ENCODE measurements at places on chromosomes 1 and 21.
A peak's percentile ranks its signal among the peaks of the same experiment; 100 is the strongest.

GRCh38 chr1:149849111-149849946, 50.0 kb upstream of the BOLA1 start:
- peak overlapping the region; percentile 98 for H3K4me3 ChIP-seq
- peaks cover 50% of the 10 kb centered on the region for H3K4me1 ChIP-seq
- DNase-seq: no peak

DNA sequence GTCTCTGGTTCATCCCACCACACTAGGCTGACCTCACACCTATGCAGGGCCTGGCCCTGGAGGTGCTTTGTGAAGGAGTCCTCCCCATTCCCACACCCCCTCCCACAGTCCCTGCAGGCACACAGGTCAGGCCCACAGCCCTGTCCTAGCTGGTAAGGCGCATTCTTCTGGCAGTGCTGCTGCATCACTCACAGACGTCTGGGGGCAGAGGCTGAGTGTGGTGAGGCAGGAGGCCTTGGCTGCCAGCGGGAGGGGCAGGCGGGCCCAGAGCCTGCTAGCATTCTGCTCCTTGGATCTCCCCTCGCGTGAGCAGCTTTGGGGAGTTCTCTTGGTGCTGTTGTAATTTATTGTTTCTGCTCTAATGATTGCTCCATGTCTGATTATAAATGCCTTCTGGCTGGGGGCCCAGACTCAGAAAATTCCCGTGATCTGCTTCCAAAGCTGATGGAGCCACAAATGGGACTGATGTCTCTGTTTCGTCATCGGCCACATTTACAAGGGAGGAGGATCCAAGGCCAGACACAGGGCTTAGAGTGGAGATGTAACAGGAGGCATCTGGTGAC, 62.9 kb downstream of the TRABD2B start:
- H3K36me3 ChIP-seq: no peaks in the 10 kb centered on the region
- no peaks in the 10 kb centered on the region for H3K4me1 ChIP-seq
- no peak overlapping the region for H3K4me3 ChIP-seq
- no peaks in the 10 kb centered on the region for H3K27me3 ChIP-seq
- no peak for DNase-seq

DNA sequence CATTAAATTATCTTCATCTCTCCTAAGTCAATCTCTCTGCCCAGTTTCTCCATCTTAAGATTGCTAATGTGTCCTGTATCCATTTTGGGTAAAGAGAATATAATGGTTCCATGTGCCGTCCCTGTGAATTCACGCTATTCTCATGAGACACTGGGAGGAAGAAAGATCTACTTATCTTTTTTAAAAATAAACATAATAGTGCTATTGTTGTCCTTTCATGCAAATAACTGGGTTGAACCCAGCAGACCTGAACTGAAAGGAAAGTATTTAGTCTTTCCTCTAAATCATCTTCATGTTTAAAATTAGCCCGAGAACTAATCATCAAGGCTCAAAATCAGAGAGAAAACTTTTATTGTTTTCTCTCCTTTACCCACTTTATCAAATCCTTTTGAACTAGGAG, 22.4 kb downstream of the SLAMF1 start:
- no peaks in the 10 kb centered on the region for H3K27me3 ChIP-seq
- no peak overlapping the region for H3K4me3 ChIP-seq
- H3K36me3 ChIP-seq: no peaks in the 10 kb centered on the region

GRCh38 chr1:90850181-90850897, 133.2 kb upstream of the BARHL2 start:
- H3K27me3 ChIP-seq: peaks cover 32% of the 10 kb centered on the region
- H3K36me3 ChIP-seq: no peaks in the 10 kb centered on the region
- peaks cover 16% of the 10 kb centered on the region for H3K4me1 ChIP-seq
- H3K4me3 ChIP-seq: peak overlapping the region; percentile 74
- peak; percentile 42 for DNase-seq

- no peaks in the 10 kb centered on the region for H3K36me3 ChIP-seq
- no peak overlapping the region for H3K4me3 ChIP-seq
- DNase-seq: peak; percentile 51
- H3K27ac ChIP-seq: no peak overlapping the region
- peaks cover 59% of the 10 kb centered on the region for H3K4me1 ChIP-seq
These were observed 12.3 kb downstream of the NCF2 start for GRCh38 chr1:183577897-183578465.

- no peaks in the 10 kb centered on the region for H3K27me3 ChIP-seq
- H3K4me1 ChIP-seq: peaks cover 1% of the 10 kb centered on the region
- no peak overlapping the region for H3K4me3 ChIP-seq
- no peak for DNase-seq
- H3K27ac ChIP-seq: no peak overlapping the region
- H3K36me3 ChIP-seq: no peaks in the 10 kb centered on the region
These were observed 42.7 kb downstream of the RGL1 start for GRCh38 chr1:183847641-183848040.

DNA sequence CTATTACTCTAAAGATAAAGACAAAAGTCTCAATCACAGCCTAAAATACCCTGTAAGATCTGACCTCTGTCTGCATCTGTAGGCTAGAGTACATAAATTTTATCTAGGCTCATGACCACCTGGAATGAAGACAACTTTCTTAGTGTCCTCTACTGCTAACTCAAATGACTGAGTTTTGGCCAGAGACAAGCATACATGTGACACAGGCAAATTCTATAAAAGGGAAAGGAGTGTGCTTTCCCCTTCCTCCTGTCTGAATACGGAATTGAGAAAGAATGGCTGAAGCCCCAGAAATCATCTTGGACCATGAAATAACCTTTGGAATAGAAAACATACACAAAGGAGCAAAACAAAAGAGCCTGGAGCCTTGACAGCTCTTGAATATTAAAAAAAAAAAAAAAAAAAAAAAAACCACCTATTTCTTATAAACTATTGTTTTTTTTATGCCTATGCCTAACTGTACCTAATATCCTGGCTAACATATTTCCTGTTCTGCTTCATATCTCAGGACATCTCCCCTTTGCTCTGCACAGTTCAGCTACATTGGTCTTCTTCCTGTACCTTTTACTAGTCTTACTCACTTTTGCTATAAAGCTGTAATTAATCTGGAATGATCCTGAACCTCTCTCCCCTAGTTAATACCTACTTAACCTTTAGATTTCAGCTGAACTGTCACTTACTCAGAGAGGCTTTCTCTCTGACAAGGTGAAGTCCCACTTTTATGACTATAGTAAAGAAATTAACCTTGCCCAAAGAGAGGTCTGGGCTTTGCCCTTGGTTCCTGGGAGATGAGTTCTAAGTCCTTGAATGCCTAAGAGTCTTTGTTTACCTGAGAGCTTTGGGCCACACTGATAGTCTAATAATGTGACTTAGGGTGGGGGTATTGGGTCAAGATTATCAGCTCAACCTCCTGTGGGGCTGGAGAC, 16.1 kb downstream of the UCHL5 start:
- H3K27me3 ChIP-seq: no peaks in the 10 kb centered on the region
- peaks cover 8% of the 10 kb centered on the region for H3K4me1 ChIP-seq
- DNase-seq: peak; percentile 29
- no peak overlapping the region for H3K4me3 ChIP-seq
- H3K36me3 ChIP-seq: peaks cover 25% of the 10 kb centered on the region

DNA sequence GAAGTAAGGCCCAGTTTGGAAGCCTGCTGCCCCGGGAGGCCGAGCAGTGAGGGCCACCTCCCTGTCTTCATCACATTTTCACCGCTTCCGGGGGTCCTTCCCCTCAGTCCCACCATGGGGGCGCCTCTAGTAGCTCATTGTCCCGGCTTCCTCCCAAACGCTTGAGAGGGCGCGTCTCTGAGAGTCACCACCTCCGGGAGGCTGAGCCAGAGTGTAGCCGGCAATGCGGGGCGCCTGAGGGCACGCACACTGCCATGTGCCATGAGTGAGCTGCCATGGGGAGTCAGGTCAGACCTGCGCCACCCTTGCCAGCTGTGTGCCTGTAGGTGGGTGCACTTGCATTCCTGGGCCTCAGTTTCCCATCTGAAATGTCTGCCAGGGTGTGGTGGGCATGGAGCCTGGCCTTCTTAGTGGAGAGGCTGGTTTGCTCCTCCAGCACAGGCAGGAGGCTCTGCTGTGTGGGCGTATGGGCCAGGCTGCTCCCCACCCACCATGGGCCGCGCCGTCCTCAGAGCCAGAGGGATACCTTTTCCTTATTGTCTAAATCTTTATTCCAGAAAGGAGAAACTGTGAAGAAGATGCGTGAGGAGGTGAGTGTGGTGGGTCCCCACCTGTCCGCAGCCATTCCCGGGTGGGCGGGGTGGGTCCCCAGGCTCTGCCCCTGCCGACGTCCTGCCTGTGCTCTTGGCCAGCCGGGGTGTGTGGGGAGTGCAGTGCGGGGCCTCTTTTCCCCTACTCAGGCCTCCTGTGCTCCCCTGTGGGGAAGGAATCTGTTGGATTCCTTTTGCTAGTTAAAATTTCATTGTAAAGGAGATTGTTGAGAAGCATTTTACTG, 81.3 kb upstream of the COL6A1 start:
- H3K36me3 ChIP-seq: no peaks in the 10 kb centered on the region
- no peaks in the 10 kb centered on the region for H3K4me1 ChIP-seq
- H3K27me3 ChIP-seq: no peaks in the 10 kb centered on the region

GRCh38 chr1:22239378-22239777, 96.5 kb upstream of the WNT4 start:
- H3K27me3 ChIP-seq: no peaks in the 10 kb centered on the region
- no peak for DNase-seq
- H3K27ac ChIP-seq: no peak overlapping the region

GRCh38 chr1:2406451-2407041, 5.8 kb downstream of the PEX10 start:
- no peaks in the 10 kb centered on the region for H3K27me3 ChIP-seq
- H3K36me3 ChIP-seq: peaks cover 79% of the 10 kb centered on the region
- DNase-seq: no peak
- H3K4me3 ChIP-seq: no peak overlapping the region
- no peak overlapping the region for H3K27ac ChIP-seq

DNA sequence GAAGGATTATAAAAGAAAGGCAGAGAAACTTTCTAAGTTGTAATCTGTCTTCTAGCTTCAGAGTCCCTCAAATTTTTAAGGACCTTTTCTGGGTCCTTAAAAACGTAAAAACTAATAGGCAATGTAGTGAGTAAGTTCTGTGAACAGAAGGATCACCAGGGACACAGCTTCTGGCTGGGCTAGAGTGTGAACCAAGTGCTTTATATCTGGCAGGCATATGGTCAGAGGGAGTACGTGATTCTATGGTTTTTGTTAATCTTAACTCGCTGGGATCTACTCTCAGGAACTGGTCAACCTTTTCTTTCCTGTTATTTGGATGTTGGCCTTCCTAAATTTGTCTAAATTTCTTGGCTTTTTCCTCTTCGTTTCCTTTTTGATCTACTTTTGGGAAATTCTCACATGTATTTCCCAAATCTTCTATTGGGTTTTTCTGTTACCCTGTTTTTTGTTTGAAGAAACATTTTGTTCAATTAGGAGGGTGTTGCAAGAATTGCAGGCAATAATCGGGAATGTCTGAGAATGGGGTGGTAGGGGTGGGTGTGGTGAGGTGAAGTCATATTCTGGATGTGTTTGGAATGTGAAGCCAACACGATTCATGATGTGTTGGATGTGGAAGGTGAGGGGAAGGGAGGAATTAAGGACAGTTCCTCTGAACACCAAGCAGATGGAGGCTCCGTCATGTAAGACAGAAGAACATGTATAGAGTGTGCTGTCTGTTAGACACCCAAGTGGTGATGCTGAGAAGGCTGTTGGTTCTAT, 193.2 kb downstream of the FMN2 start:
- H3K27ac ChIP-seq: no peak overlapping the region
- H3K4me3 ChIP-seq: no peak overlapping the region
- no peaks in the 10 kb centered on the region for H3K4me1 ChIP-seq
- no peak for DNase-seq
- no peaks in the 10 kb centered on the region for H3K27me3 ChIP-seq

- H3K27me3 ChIP-seq: peaks cover 41% of the 10 kb centered on the region
- no peak for DNase-seq
- H3K4me3 ChIP-seq: no peak overlapping the region
- H3K36me3 ChIP-seq: no peaks in the 10 kb centered on the region
- H3K27ac ChIP-seq: no peak overlapping the region
These were observed 1.5 kb upstream of the GJB3 start for GRCh38 chr1:34779526-34779925.

GRCh38 chr1:89087241-89087640, 22.2 kb upstream of the GBP1 start:
- H3K27ac ChIP-seq: no peak overlapping the region
- H3K4me3 ChIP-seq: no peak overlapping the region
- DNase-seq: no peak
- H3K27me3 ChIP-seq: no peaks in the 10 kb centered on the region
- no peaks in the 10 kb centered on the region for H3K36me3 ChIP-seq

DNA sequence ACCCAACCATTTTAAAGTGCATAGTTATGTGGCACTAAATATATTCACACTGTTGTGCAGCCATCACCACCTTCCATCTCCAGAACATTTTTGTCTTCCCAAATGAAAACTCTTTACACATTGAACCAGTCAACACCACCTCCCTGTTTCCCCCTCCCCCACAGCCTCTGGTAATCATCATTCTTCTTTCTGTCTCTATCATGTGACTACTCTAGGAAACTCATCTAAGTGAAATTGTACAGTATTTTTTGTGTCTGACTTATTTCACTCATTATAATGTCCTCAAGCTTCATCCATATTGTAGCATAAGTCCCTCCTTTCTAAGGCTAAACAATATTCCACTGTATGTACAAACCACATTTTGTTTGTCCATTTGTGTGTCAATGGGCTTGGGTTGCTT, 128.0 kb downstream of the RUNX1 start:
- H3K27me3 ChIP-seq: no peaks in the 10 kb centered on the region
- no peak for DNase-seq
- H3K27ac ChIP-seq: no peak overlapping the region
- H3K4me1 ChIP-seq: peaks cover 46% of the 10 kb centered on the region
- peaks cover 54% of the 10 kb centered on the region for H3K36me3 ChIP-seq

DNA sequence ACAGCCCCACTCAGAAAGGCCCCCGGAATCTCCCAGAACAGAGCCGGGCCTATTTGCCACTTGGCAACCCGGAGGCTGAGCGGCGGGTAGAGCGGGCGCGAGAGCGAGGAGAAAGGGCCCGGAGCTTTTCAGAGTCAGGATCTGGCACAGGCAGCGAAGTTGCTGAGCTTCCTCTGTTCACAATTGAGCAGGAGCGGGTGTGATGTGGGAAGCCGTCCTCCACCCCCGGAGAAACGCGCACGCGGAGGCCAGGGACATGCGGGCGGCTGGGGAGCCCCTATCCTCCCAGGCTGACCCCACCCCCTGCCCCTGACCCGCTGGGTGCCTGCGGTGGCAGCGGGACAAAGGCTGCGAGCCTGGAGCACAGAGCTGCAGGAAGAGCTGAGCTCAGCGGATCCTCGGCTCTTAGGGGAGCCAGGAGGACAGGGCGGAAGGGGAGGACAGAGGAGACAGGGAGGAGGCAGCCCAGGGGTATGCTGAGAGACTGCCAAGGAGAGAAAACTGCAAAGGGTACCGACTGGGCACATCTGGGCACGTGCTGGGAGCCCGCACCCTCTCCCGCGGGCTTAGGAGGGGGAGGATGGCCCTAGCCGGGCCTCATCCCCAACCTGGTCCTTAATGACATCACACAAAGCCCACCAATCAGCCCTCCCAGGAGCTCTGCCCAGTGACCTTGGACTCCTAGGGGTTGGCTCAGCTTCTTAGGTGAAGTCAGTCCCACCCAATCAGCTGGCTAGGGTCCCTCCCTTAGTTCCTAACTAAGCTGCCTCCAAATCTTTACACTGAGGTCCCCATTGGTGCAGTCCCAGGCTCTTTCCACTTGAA, 9.3 kb downstream of the KIF21B start:
- H3K4me3 ChIP-seq: no peak overlapping the region
- no peak for DNase-seq
- H3K27me3 ChIP-seq: no peaks in the 10 kb centered on the region
- H3K4me1 ChIP-seq: peaks cover 74% of the 10 kb centered on the region
- no peak overlapping the region for H3K27ac ChIP-seq
